ENCODE measurements at places on chromosomes 2 and 18.

GRCh38 chr18:7958897-7959146, 391.7 kb downstream of the PTPRM start:
- no peak for DNase-seq

DNA sequence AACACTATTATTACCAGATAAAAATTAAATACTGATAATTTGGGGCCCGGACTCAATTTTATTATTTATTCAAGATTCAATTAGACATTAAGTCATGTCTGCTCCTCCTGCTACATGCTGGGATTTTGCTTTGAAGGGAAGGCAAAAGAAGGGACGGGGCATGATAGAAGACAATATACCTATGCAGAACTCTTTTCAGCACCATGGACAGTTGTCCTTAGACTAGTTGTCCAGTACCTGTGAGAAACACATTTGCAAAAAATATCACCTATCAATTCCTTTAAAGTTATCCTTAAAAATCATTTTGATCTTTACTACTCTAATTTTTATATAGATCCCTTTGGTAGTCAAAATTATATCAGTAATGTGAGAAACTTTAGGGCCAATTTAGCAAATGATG, 100.2 kb upstream of the SULT1C3 start:
- DNase-seq = no peak

DNA sequence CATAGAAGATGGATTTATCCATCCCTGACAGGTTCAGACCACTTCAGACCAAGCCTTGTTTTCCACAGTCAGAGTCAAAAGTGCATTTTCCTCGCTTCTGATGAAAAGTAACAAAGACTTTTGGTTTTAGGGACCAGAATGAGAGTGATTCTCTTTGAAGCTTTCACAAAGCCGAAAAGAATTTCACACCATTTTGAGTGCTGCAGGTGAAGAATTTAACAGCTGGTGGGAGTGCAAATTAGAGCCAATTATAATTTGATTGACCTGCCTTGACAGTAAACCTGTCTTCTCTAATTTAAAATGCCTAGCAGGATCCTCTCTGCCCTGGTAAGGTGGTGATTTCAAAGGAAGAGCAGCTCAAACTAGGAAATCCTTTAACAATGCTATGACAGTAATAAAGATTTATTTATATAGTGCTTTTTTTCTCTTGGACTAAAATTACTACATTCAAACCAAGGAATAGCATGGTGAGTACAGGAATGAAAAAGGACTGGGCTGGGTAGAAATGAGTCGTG, 241.6 kb downstream of the HRH4 start:
- DNase-seq = no peak

- no peak for DNase-seq
These were observed 52.7 kb upstream of the KYNU start for GRCh38 chr2:142824756-142825155.

- no peak for DNase-seq
These were observed 70.7 kb upstream of the HNRNPA3 start for GRCh38 chr2:177141866-177142265.

- DNase-seq = no peak
These were observed 85.2 kb upstream of the HNMT start for GRCh38 chr2:137879121-137879520.

DNA sequence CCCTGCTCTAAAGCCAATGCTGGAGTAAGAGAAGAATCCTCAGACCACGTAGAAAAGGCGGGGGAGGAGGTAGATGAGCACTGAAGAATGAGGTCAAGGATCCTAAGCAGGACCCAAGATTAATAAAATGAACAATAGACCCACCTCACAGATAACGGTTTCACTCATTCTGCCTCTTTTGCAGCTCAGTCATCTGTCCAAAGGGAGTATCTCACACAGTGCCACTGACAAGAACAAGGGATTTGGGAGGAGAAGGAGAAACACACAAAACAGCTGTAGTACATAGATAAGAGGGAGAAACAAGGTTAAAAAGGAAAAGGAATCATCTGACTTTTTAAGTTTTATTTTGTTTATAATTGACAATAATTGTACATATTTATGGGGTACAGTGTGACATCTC, 30.9 kb upstream of the SULT1C4 start:
- DNase-seq = no peak

GRCh38 chr18:48862678-48863270, 88.0 kb downstream of the SMAD7 start:
- no peak for DNase-seq

DNA sequence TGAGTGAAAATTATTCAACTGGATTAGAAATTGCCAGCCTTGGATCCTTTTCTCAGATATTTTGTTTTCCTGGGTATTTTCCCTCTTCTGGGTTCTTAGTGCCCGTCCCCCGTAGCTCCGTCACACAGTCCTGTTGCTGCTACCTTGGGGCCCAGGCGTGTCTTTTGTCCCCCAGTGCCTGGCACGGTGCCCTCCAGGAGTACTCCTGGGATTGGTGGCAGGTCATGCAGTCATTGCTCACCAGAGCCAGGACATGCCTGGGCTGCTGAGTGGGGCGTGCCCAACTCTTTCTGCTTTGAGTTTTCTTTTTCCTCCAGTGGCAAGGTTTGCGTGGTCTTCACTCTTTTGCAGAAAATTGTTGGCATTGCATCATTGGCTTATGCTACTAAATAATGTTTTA, 275.2 kb downstream of the AGAP1 start:
- DNase-seq = no peak

- no peak for DNase-seq
These were observed 111.7 kb downstream of the SH3BP4 start for GRCh38 chr2:235063471-235063961.

DNA sequence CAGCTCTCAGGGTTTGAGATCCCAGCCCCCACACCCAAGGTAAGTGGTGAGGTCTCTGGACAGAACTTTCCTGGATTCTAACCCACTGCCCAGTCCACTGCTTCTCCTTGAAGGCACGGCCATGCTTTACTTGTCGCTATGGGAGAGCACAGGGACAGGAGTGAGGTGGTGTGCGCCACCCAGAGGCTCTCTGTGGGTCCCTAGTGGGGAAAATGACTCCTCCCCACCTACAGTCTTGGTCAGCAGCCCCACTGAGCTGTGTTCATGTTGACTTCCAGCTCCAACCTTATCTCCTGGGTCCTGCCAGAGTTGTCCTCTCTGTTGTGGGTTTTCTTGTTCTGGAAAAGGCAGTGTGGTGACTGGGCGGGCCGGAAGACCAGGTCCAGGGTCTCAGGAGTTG, 11.1 kb downstream of the TET3 start:
- DNase-seq = no peak

GRCh38 chr2:127185705-127186104, 34.4 kb downstream of the CYP27C1 start:
- DNase-seq = no peak

- no peak for DNase-seq
These were observed 25.1 kb downstream of the DNPEP start for GRCh38 chr2:219362524-219363164.

- no peak for DNase-seq
These were observed 29.6 kb upstream of the MLPH start for GRCh38 chr2:237457388-237457941.

DNA sequence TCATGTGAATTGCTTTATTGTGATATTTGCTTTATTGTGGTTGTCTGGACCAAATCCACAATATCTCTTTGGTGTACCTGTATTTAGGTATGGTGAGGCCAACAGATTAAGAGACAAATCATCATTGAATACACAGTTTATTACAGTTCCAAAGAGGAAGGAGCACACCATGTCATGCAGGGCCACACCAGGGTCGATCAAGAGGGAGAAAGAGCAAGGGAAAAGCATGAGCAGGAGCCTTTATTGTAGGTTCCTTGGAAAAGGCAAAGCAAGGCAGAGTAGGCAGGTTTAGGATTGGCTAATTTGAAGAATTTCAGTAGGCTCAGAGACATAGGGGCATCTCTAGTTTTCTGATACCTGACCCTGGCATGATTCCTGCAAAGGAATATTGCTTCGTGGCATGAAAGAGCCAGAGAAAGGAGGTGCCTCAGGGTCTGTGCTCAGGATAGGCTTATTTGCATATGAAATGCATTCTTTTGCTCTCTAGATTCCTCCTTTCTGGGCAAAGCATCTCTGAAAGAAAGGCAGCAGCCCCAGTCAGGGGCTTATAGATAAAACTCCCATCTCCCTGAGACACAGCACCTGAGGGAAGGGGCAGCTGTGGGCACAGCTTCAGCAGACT, 214.2 kb upstream of the ERBB4 start:
- no peak for DNase-seq

- DNase-seq = no peak
These were observed 3.5 kb upstream of the FHOD3 start for GRCh38 chr18:36294031-36294430.

DNA sequence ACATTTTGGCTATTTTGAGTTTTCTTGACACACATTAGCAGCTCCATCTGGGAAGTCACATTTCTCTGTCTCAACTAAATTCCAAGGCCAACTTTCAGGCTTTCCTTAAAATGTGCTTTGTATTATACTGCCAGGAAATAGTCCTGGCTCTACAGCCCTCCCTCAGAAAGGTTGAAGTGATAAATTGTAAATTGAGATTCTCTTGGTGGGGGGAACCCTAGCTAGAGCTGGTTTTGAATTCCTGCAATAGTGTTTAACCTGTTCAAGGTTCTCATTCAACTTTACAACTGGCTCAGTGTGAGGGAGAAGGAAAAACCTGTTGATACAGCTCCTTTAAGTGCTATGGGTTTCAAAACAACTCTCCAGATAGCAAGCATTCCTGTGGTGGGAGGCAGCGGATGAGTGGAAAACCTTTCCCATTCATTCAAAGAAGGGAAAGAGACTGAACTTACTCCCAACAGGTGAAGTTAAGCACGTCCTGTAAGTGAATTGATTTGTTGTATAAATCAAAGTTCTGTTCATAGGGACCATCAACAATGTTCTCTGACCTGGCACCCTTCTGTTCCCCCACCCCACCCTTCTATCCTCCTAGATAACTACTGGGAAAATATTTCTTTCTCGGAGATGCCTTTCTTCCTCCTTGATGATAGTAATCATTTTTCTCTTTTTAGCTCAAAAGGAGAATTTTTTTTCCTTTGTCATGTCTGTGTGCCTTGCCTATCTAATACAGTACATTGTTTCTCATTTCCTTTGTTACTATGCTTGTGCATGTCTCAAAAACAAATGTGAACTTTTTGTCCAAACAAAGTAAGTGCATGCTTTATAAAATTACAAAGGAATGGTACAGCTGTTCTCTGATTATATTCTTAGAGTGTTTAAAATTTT, 44.2 kb upstream of the SLC39A10 start:
- DNase-seq = no peak

DNA sequence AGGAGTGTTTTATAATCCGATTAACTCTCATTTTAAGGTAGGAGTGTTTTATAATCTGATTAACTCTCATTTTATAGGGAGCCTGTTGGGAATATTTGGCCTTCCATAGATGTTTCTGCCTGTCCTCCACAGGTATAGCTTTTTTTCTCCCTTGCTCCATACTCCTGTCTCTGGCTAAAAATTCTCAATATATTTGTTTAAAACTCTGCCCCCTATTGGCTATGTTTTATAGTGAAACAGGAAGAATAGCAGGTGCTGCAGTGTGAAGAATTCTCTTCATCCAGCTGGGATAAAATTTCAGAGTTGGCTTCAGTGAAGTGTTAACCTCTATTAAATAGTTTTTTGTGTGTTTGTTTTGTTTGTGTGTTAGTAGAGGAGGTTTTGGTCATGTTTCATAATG, 1046.0 kb upstream of the TMEFF2 start:
- no peak for DNase-seq

DNA sequence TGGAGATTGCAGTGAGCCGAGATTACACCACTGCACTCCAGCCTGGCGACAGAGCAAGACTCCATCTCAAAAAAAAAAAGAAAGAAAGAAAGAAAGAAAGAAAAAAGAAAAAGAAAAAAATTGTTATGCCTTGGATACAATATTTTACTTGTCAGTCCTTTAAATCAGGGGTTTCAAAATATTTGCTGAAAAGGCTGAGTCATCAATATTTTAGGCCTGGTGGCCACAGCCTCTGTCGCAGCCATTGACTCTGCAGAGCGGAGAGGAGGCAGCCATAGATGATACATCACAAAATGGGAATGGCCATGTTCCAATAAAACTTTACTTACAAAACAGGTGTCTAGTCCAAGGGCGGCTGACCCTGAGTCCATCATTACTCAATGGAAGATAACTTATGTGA, 314.8 kb upstream of the SALL3 start:
- DNase-seq = no peak

DNA sequence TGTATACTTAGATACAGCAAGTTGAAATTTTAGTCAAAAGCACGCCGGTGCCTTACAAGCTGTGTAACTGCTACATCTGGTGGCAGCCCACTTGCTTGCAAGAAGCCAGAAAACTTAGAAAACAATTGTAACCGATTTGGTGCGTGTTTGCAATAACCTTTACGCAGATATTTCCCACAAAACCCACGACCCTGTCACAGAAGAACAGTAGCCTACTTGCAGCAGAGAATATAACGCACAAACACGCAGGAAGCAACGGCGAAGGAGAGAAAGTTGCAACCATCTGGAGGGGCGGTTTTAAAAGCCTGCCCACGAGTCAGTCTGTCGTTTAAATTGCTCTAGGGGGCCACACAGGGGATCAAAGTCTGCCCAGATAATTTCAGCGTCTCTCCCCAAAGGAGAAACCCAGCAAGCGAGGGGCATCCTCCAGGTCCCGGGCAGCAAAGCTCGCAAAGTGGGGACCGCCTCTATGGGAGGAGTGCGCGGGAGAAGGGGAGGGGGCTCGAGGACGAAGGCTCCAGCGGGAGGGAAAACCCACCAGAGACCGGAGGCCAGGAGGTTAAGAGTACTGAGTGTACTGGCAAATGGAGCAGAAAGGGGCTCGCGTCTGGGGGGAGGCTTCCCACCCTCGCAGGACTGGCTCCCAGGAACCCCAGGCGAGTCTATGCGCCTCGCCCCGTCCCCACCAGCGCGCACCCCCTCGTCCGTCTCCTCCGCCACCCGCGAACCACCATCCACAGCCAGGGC, 1.1 kb downstream of the TLK1 start:
- DNase-seq = no peak

GRCh38 chr18:78169174-78169864, 810.3 kb upstream of the SALL3 start:
- no peak for DNase-seq

DNA sequence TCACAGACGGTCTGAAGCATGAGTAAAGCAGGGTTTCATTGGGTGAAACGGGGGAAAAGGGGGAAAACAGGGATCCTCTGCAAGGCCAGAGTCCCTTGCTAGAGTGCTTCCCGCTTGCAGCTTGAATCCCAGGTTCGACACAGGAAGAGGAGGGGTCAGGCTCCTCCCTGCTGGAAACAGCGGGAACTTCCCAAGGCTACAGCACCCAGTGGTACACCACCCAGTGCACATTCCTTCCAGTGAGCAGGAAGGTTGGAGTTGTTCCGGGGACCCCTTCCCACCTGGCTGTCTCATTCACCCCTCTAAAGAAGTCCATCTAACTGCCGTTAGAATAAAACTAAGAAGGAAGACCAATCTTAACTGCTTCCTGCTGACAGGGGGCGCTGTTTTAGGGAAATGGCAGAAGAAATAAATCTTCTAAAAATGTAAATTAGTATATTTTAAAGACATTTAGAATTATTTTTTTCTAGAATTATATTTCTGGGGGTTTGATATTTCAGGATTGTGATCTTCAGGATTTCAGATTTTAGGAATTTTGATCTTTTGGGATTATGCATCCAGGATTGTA, 230.9 kb downstream of the RBM43 start:
- no peak for DNase-seq

GRCh38 chr2:61433606-61434005, 37.3 kb downstream of the USP34 start:
- no peak for DNase-seq

GRCh38 chr2:21118302-21118920, 5.4 kb upstream of the TDRD15 start:
- no peak for DNase-seq

- no peak for DNase-seq
These were observed 314.0 kb upstream of the ID2 start for GRCh38 chr2:8367833-8368232.

- DNase-seq = no peak
These were observed 82.9 kb downstream of the NUP35 start for GRCh38 chr2:183207110-183207509.

- no peak for DNase-seq
These were observed 4.6 kb downstream of the TGIF1 start for GRCh38 chr18:3454365-3455089.
